ENCODE measurements at places on chromosomes 13 and 19.
A peak's percentile ranks its signal among the peaks of the same experiment; 100 is the strongest.

- no peak for DNase-seq
Observed at GRCh38 chr19:4224470-4224869, 4.9 kb upstream of the EBI3 start.

DNA sequence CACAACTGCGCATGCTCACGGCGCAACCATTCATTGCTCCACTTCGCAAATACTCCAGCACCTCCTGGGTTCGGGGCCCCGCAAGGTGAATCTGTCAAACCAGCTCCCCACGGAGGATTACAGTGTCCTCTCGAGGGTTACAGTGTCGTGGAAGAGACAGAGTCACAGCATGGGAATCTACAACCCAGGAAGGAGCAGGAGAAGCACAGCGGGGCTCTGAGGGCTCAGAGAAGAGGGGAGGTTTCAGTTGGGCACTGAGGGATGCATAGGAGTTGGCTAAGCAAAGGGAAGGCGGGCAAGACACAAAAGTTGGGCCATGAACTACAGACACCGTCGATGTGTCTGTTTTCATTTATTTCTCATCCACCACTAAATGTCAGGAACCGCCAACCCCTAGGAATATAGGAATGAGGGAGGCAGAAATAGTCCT, 1.0 kb upstream of the GTF2F1 start:
- DNase-seq = no peak

DNA sequence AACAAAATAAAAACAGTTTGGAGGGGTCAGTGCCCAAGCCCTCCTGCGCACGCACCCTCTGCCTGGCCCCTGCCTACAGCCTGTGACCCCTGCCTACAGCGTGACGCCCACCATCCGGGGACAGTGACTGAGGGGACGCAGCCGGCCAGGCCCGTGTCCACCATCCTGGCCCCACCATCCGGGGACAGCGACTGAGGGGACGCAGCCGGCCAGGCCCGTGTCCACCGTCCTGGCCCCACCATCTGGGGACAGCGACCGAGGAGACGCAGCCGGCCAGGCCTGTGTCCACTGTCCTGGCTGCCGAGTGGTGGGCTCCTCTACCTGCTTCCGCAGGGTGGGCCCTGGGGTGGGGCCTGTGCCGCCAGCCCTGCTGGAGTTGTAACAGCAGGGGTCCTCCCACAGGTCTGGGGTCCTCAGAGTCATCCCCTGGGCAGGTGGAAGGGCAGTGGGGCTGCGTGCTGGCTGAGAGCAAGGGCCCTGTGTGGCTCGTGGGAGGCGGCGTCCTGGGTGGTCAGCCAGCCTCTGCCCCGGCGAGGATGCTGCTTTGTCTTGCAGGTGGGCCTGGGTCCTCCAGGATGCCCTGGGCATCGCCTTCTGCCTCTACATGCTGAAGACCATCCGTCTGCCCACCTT, 14.3 kb downstream of the SPPL2B start:
- no peak for DNase-seq

DNA sequence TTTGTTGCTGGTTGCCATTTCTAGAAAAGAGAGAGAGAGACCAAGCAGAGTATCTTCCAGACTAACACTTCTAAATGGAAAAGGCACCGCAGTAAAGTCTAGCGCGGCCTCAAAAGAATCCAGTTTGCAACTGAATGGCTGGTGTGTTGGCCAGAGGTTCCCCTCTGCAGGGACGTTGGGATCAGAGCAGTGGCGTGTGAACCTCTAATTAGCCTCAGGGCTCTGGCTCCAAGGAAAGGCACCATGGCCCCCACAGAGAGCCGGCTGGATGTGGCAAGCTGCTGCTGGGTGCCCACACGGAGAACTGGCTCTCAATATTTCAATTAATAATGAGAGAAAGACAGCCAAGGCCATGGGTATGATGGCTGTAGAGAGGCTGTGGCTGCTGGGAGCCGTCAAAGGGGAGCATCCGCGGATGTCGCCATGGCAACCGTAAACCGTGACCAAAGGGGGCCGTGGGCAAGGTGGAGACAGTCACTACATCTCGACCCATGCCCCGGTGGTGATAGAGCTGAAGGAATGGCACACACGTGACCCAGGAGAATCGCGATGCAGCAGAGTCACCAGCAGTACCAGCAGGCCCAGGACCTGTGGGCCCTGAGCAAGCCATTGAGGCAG, 9.5 kb downstream of the VSTM2B start:
- no peak for DNase-seq

GRCh38 chr13:23632048-23632582, 61.9 kb downstream of the TNFRSF19 start:
- DNase-seq = no peak

- no peak for DNase-seq
Observed at GRCh38 chr13:108669381-108669780, 40.0 kb downstream of the MYO16 start.

- DNase-seq = no peak
Observed at GRCh38 chr13:91722267-91722884, 324.0 kb downstream of the GPC5 start.

DNA sequence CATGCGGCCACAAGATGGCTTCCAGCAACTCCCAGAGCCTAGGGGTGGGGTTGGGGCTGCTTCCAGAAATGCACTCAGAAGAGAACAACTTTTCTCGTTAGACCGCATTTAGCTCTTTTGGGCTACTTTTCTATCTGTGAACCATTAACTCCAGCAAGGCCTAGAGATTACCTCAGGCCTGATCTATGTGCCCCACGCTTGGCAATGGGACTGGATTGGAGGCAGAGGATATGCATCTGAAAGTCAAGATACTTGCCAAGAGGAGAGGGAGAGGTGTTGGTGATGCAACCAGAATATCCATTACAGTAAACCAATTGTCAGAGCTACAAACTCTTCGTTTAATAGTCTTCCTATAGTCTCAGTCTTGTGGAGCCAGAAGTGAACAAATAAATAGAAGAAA, 177.7 kb downstream of the TDRD3 start:
- DNase-seq = no peak

DNA sequence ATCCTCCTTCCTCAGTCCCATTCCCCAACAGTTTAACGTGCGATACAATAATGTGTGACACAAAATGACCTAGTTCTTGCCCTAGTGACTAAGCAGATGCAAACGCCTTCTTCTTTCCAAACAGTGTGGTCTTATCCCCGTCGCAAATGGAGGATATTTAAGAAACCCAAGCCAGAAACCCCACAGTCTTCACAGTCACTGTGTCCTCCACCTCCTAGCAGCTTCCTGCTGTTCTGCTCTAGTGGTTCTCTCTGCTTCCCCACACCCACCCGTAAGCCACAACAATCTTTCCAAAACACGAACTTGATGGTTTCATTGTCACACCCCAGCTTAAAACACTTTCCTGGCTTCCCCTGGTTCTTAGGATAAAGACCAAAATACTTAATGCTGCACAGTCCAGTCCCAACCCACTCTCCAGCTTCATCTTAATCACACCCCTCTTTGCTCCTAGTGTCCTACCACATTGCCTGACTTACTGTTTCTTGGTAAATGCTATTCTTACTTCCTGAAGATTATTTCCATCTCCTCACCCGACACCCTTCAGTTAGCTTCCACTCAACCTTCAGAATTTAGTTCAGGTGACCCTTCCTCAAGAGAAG, 32.3 kb downstream of the ITM2B start:
- peak; percentile 90 for DNase-seq

- no peak for DNase-seq
Observed at GRCh38 chr13:73224703-73225102, 165.9 kb downstream of the KLF5 start.

- DNase-seq = no peak
Observed at GRCh38 chr19:47446534-47447469, 24.9 kb downstream of the SLC8A2 start.

DNA sequence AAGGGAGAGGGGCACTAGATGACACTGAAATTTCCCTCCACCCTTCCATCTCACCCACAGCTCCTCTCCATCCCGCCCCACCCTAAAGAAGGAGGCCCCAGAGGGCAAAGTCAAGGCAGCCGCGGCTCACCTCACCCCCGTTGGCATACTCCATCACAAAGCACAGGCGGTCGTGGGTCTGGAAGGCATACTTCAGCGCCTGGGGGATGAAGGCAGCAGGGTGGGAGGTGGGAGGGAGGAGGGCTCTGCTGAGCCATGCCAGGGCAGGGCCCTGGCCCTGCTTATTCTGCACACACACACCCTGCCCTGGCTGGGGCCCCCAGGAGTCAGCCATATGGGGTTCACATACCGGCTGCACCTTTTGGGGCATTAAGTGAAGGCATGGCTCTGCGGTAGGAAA, 12.3 kb upstream of the CCNP start:
- DNase-seq = no peak

- DNase-seq = no peak
Observed at GRCh38 chr13:79571147-79571546, 90.2 kb downstream of the NDFIP2 start.

- DNase-seq = no peak
Observed at GRCh38 chr13:110340812-110341444, 33.8 kb downstream of the COL4A2 start.

DNA sequence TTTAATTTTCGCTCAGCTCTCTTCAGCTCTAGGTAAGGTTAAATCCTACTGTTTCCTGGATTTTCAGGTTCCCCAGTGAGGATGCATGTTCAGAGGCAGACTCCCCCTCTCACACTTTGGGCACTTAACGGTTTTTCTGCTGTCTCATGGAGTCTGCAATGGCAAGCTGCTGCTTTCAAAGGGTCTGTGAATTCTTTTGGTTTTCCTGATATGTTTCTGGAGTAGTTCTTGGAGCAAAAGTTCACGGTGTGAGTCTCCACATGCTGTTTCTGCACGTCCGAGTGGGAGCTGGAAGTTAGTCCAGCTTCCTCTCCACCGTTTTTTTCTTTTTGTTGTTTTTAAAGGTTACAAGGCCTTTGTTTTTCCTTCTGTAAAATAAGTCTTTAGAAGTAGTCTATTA, 35.4 kb downstream of the DNAJC15 start:
- DNase-seq = no peak

- no peak for DNase-seq
Observed at GRCh38 chr19:13033819-13034611, 38.7 kb downstream of the NFIX start.

- no peak for DNase-seq
Observed at GRCh38 chr19:27681972-27682371, 1531.0 kb downstream of the UQCRFS1 start.

- no peak for DNase-seq
Observed at GRCh38 chr19:7619671-7620441, 9.5 kb downstream of the XAB2 start.

DNA sequence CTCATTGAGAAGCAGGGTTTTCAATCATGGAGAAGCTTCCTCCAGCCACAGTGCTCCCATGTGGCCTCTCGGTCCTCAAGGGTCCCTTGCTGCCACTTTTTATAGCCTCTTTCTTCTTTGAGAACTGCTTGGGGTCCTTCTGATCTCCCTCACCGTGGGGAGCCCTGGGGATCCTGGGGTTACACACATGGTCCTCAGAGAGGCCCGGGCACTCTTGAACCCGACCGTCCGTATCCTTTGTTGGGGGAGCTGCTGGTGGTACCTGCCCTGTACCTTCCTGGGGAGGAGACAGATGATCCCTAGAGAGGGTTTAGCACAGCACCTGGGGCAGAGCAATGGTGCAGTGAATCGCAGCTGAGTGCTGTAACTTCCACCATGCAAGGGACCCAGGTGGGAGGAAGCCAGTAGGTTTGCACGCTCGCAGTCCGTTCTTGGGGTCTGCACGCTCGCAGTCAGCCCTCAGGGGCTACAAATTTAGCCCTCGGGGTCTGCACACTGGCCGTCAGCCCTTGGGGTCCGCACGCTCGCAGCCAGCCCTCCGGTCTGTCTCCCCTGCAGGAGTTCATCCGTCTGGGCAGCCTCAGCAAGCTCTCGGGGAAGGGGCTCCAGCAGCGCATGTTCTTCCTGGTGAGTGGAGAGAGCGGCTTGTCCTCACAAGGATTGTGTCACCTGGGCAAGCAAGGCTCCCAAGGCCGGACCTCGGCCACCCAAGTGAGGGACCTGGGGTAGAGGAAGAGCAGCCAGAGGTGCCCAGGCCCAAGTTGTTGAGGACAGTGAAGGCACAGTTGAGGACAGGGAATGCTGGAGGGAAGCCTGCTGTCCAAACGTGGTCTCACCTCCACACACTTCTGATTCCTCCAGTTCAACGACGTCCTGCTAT, 138.4 kb downstream of the STK24 start:
- DNase-seq = no peak

DNA sequence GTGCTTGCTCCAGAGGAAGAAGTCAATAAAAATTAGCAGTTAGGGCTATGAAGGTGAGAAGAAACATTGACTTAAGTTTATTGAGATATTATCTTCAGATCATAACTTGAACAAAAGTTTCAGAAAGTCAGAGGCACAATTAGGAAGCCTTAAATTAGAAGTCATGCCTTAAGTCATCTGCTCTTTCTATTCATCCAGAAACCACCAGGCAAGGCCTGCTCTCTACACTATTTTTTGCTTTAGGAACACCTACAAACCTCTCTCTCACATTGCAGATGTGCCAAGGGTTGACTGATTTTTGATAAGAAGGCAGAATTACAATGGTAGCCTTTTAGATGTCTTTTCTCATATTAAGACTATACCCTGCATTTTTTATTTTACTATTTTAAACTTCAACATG, 268.7 kb downstream of the SPRY2 start:
- no peak for DNase-seq

- no peak for DNase-seq
Observed at GRCh38 chr13:102901615-102902305, 55.9 kb downstream of the ERCC5 start.

GRCh38 chr19:1700733-1701663, 48.6 kb upstream of the TCF3 start:
- no peak for DNase-seq

DNA sequence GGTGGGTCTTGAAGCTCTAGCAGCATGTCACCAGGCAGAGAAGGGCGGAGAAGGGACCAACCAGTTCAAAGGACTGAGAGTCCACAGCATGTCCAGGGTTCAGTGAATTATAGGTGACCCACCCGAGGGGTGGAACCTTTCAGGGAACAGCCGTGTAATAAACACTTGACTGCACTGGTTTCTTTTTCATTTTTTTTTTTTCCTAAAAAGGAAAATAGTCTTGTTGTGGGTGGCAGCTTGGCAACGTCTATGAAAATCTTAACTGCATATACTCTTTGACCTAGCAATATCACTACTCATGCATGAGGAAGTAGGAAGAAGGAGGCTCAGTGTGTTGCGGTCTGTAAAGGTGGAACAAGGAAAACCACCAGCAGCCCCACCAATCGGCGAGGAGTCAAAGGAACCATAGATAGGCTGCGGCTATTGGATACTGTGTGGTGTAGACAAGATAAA, 13.0 kb upstream of the MYH14 start:
- peak; percentile 73 for DNase-seq

- DNase-seq = no peak
Observed at GRCh38 chr19:14603990-14604387, 21.1 kb downstream of the CLEC17A start.

- no peak for DNase-seq
Observed at GRCh38 chr13:113178070-113178895, 19.8 kb downstream of the PROZ start.

GRCh38 chr13:40340368-40341095, 325.9 kb downstream of the FOXO1 start:
- no peak for DNase-seq

DNA sequence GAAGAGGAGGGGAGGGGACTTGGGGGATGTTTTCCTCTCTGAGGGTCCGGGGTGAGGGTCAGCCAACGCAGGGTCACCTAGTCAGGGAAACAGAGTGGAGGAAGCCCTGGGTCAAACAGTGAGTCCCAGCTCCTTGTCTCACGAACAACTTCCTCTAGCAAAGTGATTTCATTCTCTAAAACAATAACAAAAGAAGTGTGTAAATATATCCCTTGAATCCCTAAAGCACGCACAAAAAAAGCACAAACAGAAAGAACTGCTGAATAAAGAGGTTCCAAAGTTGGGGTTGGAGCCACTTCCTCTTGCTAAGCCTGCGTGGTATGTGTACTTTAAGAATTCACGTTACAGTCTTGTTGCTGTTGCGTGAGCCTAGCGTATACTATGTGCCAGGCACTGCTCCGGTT, 1.5 kb upstream of the C5AR2 start:
- DNase-seq = no peak

- DNase-seq = no peak
Observed at GRCh38 chr19:29904017-29904416, 38.0 kb upstream of the URI1 start.

All from GDM1 (cell line).